Panc1 (cell line): ENCODE measurements at places on chromosomes 6 and 20. TPM values are rescaled to one million over a fixed set of nuclear protein-coding genes. Genes with fewer than 3 reads are reported as not detected.

DNA sequence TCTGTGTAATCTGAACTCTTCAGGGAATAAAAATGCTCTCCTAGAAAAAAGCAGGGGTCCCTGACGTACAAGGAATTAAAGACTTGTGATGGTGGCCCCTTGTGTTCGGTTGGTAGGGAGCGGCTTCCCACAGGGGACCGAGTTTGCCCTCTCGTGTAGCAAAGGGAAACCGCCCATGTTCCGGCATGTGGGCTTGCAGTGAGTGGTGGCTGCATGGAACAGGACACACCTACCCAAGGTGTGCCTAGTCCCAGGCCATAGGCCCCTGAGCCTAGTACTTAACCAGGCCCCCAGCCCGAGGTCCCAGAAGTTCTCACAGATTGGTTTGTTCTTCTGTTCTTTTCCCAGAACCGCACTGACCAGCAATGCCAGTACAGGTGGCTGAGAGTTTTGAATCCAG is 15.5 kb downstream of the MYBL2 start:
- no peak overlapping the region for H3K27ac ChIP-seq
- H3K36me3 ChIP-seq, result no peaks in the 10 kb centered on the region
- no peaks in the 10 kb centered on the region for H3K27me3 ChIP-seq

DNA sequence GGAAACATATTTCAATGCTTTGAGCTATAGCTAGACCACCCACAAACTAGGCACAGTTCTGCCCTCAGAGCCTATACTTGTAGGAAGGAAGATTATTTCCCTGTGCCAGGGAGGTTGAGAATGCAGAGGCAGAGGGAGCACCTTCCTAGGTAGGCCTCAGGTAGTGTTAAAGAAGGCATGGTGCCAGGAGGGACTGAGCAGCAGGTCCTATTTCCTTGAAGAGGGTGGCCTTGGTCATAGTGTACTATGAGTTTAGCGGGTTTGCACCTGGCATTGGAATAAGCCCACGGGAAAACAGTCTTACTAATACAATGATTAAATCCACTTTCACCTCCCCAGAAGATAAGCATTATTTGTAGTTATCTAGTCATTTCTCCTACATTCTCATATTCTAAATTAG is 375.4 kb downstream of the CDKAL1 start:
- H3K4me3 ChIP-seq, result no peak overlapping the region
- H3K36me3 ChIP-seq, result no peaks in the 10 kb centered on the region
- no peaks in the 10 kb centered on the region; the same call in 1 of the 2 replicates for H3K4me1 ChIP-seq
- no peak overlapping the region for H3K27ac ChIP-seq
- H3K27me3 ChIP-seq, result no peaks in the 10 kb centered on the region

DNA sequence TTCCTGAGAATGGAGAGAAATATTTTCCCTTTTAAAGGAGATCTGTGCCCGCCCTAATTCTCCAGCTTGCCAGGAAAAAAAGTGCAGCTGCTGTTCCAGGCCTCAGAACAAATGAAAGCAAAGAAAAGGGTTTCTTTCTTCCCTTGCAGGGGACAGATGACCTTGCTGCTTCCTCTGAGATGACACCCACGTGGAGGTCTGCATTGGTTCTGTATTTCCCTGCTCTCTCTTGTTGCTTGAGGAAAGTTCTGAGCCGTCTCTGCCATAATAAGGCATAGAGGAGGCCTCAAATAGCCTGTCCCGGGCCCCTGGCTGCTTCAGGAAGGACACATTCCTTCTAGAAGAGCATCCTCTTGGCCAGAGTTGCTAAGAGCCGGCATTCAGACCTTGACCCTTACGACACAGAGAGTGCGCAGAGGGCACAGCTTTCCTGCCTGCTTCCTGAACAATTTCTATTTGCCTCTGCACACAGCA is 501.8 kb upstream of the SULF2 start:
- no peaks in the 10 kb centered on the region for H3K4me1 ChIP-seq
- peaks cover 4% of the 10 kb centered on the region; the same call in 1 of the 2 replicates for H3K27me3 ChIP-seq
- no peak for DNase-seq
- H3K27ac ChIP-seq, result no peak overlapping the region
- H3K4me3 ChIP-seq, result no peak overlapping the region

- no peak for DNase-seq
- H3K4me3 ChIP-seq, result no peak overlapping the region
- no peaks in the 10 kb centered on the region for H3K4me1 ChIP-seq
- H3K27ac ChIP-seq, result no peak overlapping the region
- H3K27me3 ChIP-seq, result no peaks in the 10 kb centered on the region
Observed at GRCh38 chr6:100768816-100769351, 112.2 kb downstream of the ASCC3 start.

DNA sequence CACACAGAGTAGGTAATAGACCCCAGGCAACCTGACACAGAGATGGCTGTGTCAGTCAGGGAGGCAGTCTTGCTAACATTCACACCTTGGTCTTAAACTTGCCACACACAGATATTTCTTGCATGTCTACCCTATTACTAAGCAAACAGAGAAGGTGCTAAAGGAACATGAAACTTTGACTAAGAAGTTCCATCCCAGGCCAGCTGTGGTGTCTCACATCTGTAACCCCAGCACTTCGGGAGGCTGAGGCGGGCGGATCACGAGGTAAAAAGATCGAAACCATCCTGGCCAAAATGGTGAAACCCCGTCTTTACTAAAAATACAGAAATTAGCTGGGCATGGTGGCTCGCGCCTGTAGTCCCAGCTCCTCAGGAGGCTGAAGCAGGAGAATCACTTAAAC is 222.4 kb upstream of the JARID2 start:
- DNase-seq, result no peak
- no peak overlapping the region for H3K4me3 ChIP-seq
- no peaks in the 10 kb centered on the region for H3K4me1 ChIP-seq
- no peaks in the 10 kb centered on the region for H3K27me3 ChIP-seq
- H3K36me3 ChIP-seq, result no peaks in the 10 kb centered on the region

- H3K27ac ChIP-seq, result no peak overlapping the region
- peaks cover 2% of the 10 kb centered on the region; the same call in 1 of the 2 replicates for H3K27me3 ChIP-seq
- no peak overlapping the region for H3K4me3 ChIP-seq
Observed at GRCh38 chr6:116491610-116492330, 19.7 kb upstream of the CALHM5 start.

DNA sequence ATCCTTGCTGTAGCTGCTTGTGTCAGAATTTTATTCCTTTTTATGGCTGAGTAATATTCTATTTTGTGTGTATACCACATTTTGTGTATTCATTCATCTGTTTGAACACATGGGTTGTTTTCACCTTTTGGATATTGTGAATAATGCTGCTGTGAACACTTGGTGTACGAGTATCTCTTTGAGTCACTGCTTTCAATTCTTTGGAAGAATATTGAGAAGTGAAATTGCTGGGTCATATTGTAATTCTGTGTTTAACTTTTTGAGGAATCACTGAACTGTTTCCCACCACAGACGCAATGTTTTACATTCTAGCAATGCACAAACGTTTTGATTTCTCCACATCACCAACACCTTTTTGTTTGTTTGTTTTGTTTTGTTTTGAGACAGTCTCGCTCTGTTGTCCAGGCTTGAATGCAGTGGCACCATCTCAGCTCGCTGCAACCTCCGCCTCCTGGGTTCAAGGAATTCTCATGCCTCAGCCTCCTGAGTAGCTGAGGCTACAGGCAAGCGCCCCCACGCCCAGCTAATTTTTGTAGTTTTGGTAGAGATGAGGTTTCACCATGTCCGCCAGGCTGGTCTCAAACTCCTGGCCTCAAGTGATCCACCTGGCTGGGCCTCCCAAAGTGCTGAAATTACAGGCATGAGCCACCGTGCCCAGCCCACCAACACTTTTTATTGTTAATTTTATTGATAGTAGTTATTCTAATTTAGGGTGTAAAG is 21.7 kb downstream of the CPXM1 start:
- H3K36me3 ChIP-seq, result no peaks in the 10 kb centered on the region
- no peak for DNase-seq
- peaks cover 4% of the 10 kb centered on the region; the same call in 1 of the 2 replicates for H3K27me3 ChIP-seq
- H3K27ac ChIP-seq, result no peak overlapping the region

DNA sequence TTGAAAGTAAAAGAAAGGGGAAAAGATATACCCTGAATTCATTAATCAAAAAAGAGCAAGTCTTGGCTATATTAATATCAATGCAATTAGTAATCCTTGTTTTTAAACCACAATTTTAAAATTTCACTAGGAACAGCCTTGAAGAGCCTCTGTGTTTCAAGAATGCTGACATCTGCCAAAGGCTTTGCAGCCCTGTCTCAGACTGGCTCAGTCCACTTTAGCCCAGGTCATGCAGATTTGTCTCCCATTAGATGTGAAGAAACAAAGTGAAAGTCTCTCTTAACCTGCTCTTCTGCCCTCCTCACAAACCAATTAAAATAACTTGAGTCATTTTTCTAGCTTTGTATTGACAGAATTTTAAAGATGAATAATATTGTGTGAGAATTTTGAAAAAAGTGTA is 102.7 kb upstream of the CARMIL1 start:
- H3K4me1 ChIP-seq, result no peaks in the 10 kb centered on the region
- H3K27ac ChIP-seq, result no peak overlapping the region
- no peak for DNase-seq
- H3K4me3 ChIP-seq, result no peak overlapping the region
- H3K27me3 ChIP-seq, result 0 out of 2 replicates have a peak, but pooled peaks cover 2% of the 10 kb centered on the region

GRCh38 chr6:69868252-69868804 is 2.0 kb downstream of the COL19A1 start:
- no peaks in the 10 kb centered on the region for H3K36me3 ChIP-seq
- no peak overlapping the region for H3K27ac ChIP-seq
- peaks cover 57% of the 10 kb centered on the region for H3K27me3 ChIP-seq

DNA sequence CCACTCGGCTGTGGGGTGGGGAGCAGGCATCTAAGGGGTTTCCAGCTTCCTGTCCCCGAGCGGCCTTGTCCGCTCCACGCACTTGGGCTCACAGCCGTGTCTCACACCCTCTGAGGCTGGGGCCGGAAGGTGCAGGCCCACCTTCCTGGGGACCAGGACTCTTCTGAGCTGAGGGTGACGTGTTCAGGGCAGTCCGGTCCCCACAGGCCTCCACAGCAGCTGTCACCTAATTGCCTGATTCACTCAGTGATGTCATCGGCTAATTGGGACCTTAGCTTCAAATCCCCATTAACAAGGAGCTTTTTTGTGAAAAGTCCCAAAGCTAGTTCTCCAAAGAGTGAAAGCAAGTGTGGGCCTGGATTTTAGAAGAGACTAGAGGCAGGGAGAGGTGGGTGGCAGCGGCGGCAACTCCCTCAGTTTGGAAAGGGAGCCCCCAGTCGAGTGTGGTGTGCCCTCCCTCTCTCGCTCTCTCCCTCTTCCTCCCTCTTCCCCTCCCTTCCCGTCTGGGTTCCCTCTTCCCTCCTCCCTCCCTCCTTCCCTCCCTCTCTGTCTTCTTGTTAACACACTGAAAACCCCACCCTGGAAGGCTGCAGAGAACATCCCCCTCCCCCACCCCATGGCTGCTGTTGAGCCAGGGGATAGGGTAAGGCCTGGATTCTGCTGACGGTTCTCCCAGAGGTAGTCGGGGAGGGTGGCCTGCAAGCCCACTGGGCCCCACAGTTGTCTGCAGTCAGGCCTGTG is 39.0 kb downstream of the MYT1 start:
- H3K4me3 ChIP-seq, result no peak overlapping the region
- no peak overlapping the region for H3K27ac ChIP-seq
- no peaks in the 10 kb centered on the region for H3K36me3 ChIP-seq

DNA sequence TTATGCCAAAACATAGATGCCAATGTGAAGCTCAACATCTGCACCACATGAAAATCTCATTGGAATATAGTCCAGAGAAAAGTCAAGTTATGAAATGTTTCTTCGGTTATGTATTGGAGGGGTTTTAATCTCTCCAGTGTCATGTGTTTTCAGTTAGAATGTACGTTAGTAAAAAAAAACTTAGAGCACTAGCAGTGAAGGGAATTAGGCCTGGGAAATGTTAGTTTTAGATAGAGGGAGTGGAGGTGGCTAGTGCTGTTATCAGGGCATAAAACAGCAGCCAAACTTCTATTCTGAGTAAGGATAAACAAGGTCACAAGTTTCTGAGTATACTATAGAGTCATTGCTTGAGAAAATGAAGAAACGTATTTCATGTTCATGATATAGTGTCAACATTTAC is 42.9 kb downstream of the HDGFL1 start:
- H3K27me3 ChIP-seq, result no peaks in the 10 kb centered on the region
- no peaks in the 10 kb centered on the region for H3K4me1 ChIP-seq
- no peak overlapping the region for H3K4me3 ChIP-seq
- H3K36me3 ChIP-seq, result no peaks in the 10 kb centered on the region

DNA sequence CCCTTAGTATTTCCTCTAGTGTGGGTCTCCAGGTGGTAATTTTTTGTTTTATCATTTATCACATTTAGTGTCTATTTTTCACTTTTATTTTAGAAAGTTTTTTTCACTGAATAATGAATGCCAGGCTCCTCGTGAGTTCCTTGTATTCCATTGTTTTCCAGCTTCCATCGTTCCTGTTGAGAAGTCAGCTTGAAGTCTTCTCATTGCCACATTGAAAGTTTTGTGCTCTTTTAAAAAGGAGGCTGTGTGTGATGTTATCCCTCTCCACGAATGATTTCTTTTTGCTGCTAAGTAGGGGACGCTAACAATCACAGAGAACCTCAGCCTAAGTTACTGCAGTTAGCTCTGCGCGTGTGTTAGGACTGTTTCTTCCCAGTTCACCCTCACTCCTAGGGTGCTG is 194.5 kb downstream of the TAF4 start:
- H3K27me3 ChIP-seq, result peaks cover 4% of the 10 kb centered on the region; the same call in 1 of the 2 replicates
- no peaks in the 10 kb centered on the region for H3K36me3 ChIP-seq
- no peaks in the 10 kb centered on the region for H3K4me1 ChIP-seq
- no peak overlapping the region for H3K4me3 ChIP-seq
- no peak overlapping the region for H3K27ac ChIP-seq

DNA sequence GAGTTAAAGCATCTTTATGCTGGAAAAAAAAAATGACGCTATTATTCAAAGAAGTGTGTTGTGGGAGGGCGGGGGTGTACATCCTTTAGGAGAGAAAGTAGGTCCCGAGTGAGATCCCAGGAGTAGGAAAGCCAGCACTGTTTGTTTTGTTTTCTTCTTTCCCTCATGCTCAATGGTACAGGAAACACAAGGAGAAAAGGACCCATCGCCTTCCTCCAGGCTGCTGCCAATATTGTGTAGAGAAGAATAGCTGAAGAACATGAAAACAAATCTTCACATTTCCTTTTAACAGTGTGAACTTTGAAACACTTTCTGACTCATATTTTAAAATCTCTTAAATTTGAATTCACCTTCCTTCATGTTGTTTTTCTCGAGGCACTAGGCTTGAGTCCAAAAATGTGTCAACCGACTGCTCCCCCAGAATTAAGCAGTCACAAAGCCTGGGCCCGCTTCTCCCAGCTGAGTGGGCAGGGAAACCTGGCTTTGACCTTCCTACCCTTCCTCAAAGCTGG is 22.3 kb downstream of the PPP1R16B start:
- no peaks in the 10 kb centered on the region for H3K36me3 ChIP-seq
- no peak overlapping the region for H3K27ac ChIP-seq
- H3K27me3 ChIP-seq, result peaks cover 6% of the 10 kb centered on the region
- no peak overlapping the region for H3K4me3 ChIP-seq
- H3K4me1 ChIP-seq, result no peaks in the 10 kb centered on the region

DNA sequence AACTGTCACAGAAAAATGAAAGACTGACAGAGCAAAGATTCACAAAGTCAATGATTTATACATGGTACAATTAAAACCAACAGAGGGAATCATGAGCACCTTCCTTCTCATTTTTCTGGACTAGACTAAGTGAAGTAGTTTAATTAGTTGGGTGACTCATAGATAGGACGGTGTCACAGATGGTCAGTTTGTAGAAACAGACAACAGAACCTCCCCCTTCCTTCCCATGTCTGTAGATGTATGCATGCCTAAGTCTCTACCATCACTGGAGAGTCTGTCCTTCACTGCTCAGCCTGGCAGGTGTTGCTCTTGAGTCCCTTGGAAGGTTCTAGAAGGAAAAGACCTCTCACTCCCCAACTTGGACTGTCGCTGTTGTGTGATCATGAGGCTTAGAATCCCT is 75.4 kb upstream of the EEF1E1 start:
- no peak overlapping the region for H3K4me3 ChIP-seq
- DNase-seq, result no peak
- H3K27me3 ChIP-seq, result no peaks in the 10 kb centered on the region
- peaks cover 53% of the 10 kb centered on the region for H3K4me1 ChIP-seq
- H3K36me3 ChIP-seq, result no peaks in the 10 kb centered on the region
- peak overlapping the region; percentile 82 for H3K27ac ChIP-seq

The PEX6 gene
- 21.7 TPM for total RNA-seq
